Stimulated activated memory B cell treated with anti-CD40 and anti-IgM and Interleukin-4, amounts not matched to agents 10 μg/mL and 1 μg/mL and 100 μg/mL, for 72 hours (primary cell): ENCODE measurements at places on chromosomes 5 and 9.
A peak's percentile ranks its signal among the peaks of the same experiment; 100 is the strongest.

DNA sequence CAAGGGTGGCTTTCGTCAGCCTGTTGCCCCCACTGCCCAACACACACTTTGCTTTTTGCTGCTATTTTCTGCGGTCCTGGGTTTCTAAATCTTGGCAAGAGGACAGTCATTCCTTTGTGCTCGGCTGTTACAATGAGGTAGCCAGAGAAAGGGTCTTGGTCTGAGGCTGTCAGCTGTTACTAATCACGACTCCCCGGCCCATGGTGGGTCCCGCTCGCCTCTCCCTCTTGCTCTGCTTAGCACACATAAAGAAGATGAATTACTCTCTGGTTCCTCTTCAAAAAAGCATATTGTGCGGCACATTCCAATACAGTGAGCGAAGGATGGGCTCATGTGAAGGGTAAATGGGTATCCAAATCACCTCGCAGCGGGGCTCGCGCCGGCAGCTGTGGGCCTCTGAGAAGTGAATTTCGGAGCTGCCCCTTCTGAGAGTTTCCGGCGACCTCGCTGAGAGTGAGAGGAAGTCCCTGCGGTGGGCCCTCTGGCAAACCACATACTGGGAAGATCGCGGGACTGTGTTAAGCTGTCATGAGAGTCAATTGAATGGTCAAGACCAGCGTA, 56.0 kb downstream of the SLC1A3 start:
- H3K4me3 ChIP-seq, result no peak overlapping the region
- H3K4me1 ChIP-seq, result no peaks in the 10 kb centered on the region
- H3K27ac ChIP-seq, result no peak overlapping the region
- H3K36me3 ChIP-seq, result no peaks in the 10 kb centered on the region

- H3K4me1 ChIP-seq, result peaks cover 6% of the 10 kb centered on the region
- H3K27ac ChIP-seq, result no peak overlapping the region
- ATAC-seq, result no peak
- H3K36me3 ChIP-seq, result peaks cover 85% of the 10 kb centered on the region
Measured at GRCh38 chr5:180555168-180555921, 36.0 kb downstream of the SCGB3A1 start.

GRCh38 chr9:89941875-89942274, 337.1 kb downstream of the GADD45G start:
- H3K36me3 ChIP-seq, result no peaks in the 10 kb centered on the region
- no peak overlapping the region for H3K27ac ChIP-seq
- no peak overlapping the region for H3K4me3 ChIP-seq
- ATAC-seq, result no peak

DNA sequence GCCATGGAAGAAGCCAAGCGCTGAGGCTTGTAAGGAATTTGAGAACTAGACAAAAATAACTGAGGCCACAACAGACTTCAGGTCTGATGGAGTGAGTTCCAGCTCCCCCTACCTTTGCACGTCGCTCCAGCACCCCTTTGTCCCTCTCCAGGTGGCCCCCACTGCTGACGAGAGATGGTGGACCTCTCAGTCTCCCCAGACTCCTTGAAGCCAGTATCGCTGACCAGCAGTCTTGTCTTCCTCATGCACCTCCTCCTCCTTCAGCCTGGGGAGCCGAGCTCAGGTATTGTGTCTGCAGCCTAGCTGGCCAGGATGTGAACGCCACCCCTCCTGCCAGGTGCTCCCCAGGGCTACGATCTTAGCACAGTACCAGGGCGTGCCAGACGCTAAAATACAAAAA, 5.2 kb downstream of the BTNL9 start:
- peaks cover 10% of the 10 kb centered on the region for H3K4me1 ChIP-seq
- H3K36me3 ChIP-seq, result no peaks in the 10 kb centered on the region
- peaks cover 39% of the 10 kb centered on the region for H3K27me3 ChIP-seq
- no peak overlapping the region for H3K4me3 ChIP-seq
- ATAC-seq, result no peak
- H3K27ac ChIP-seq, result no peak overlapping the region

DNA sequence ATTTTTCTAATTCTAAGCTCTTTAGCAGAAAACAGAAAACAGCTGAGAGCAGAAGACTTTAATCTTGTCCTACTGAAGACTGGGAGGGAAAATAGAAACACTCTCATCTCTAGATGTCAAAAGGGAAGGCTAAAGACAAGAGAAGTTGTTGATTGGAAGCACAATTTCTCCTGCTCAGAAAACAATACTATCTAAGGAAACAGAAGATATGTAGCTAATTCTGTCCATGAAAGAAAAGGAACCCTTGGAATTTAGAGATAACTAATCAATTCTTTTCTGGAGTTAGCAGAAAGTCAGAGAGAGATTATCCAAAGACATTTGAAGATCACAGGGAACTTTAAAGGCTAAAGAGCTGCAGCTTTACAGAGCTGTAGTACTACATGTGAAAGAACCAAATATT, 126.2 kb downstream of the HSD17B3 start:
- no peaks in the 10 kb centered on the region for H3K4me1 ChIP-seq
- no peak overlapping the region for H3K4me3 ChIP-seq
- no peak for ATAC-seq
- H3K27me3 ChIP-seq, result peaks cover 70% of the 10 kb centered on the region
- no peak overlapping the region for H3K27ac ChIP-seq

GRCh38 chr9:928363-929042, 48.0 kb upstream of the DMRT3 start:
- H3K4me1 ChIP-seq, result no peaks in the 10 kb centered on the region
- H3K27me3 ChIP-seq, result no peaks in the 10 kb centered on the region
- no peak overlapping the region for H3K4me3 ChIP-seq

DNA sequence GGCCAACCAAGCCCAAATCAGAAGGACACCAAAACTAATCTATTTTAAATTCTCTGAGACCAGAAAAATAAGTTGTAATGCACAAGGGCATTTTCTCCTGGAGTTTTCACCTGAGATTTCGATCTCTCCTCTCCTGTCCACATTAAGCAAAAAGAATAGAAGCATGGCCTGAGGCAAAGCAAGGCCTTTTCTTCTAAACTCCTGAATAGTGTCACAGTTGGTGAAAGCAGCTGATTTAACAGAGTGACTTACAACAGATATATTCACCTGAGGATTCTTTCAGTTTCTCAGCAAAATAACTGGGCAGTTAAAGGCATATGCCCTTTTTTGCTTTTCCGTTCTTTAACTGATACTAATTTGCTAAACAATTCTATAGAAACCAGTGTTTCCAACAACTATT, 547.7 kb downstream of the EFNA5 start:
- H3K36me3 ChIP-seq, result no peaks in the 10 kb centered on the region
- H3K4me1 ChIP-seq, result no peaks in the 10 kb centered on the region
- no peak overlapping the region for H3K27ac ChIP-seq
- no peaks in the 10 kb centered on the region for H3K27me3 ChIP-seq
- ATAC-seq, result no peak

- H3K4me1 ChIP-seq, result no peaks in the 10 kb centered on the region
- no peaks in the 10 kb centered on the region for H3K27me3 ChIP-seq
- H3K27ac ChIP-seq, result no peak overlapping the region
- no peak for ATAC-seq
- H3K4me3 ChIP-seq, result no peak overlapping the region
Measured at GRCh38 chr5:58738336-58738735, 155.5 kb downstream of the RAB3C start.

DNA sequence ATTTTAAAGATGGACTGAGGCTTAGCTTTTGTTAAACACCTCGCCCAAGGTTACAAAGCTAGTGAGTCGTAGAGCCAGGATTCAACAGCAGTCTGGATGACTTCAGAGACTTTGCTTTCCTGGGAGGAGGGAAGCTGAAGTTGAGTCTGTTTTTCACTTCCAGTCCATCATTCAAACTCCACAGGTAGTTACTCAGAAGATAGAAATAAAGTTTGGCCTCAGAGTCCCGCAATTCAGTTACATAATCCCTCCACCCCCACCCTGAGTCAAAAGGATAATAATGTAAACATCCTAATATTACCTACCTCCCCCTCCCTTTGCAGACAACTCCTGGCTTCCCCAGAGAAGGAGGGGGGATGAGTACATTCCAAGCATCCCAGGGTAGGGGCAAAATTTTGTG, 8.1 kb downstream of the HBEGF start:
- peaks cover 28% of the 10 kb centered on the region for H3K4me1 ChIP-seq
- H3K36me3 ChIP-seq, result no peaks in the 10 kb centered on the region
- H3K27ac ChIP-seq, result no peak overlapping the region
- H3K27me3 ChIP-seq, result no peaks in the 10 kb centered on the region
- no peak for ATAC-seq

DNA sequence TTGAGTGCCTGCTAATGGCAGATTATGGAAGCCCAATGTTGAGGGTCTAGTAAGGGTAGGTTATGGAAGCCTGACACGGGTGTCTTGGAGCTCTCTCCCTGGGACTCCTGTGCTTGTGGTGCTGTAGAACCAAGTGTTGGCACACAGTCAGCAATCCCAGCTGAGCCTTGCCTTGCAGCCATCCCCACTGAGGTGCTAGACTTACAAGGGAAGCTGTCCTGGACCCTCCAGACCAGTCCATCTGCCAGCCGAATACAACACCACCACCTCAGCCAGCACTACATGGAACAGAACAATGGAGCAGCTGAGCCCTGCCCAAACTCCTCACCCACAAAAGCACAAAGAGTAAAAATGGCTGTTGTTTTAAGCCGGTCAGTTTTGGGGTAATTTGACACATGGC, 90.5 kb upstream of the DNAH5 start:
- ATAC-seq, result no peak
- no peaks in the 10 kb centered on the region for H3K36me3 ChIP-seq
- peaks cover 33% of the 10 kb centered on the region for H3K27me3 ChIP-seq
- H3K27ac ChIP-seq, result no peak overlapping the region
- H3K4me1 ChIP-seq, result no peaks in the 10 kb centered on the region
- no peak overlapping the region for H3K4me3 ChIP-seq

- H3K36me3 ChIP-seq, result no peaks in the 10 kb centered on the region
- ATAC-seq, result no peak
- no peaks in the 10 kb centered on the region for H3K4me1 ChIP-seq
- no peak overlapping the region for H3K27ac ChIP-seq
- H3K27me3 ChIP-seq, result no peaks in the 10 kb centered on the region
Measured at GRCh38 chr5:25416960-25417359, 772.2 kb upstream of the CDH10 start.

DNA sequence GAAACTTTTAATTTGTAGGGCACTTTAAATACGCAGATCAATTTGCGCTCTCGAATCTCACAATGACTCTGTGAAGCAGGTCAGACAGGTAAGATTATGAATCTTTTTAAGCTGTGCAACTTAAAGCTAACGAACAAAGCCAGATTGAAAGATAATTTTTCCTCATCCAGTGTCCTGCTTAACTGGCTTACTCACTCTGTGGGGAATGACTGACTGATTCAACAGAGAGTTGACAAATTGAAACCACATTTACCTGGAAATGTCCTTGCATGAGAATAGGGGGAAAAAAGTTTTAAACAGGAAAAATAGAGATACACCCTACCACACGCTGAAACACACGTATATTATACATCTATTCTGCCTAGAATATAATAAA, 187.9 kb downstream of the MAN2A1 start:
- H3K4me3 ChIP-seq, result no peak overlapping the region
- no peaks in the 10 kb centered on the region for H3K4me1 ChIP-seq
- no peaks in the 10 kb centered on the region for H3K36me3 ChIP-seq

GRCh38 chr9:134293031-134293521, 33.2 kb upstream of the RXRA start:
- ATAC-seq, result no peak
- no peak overlapping the region for H3K27ac ChIP-seq
- H3K4me3 ChIP-seq, result no peak overlapping the region
- H3K27me3 ChIP-seq, result peaks cover 75% of the 10 kb centered on the region

DNA sequence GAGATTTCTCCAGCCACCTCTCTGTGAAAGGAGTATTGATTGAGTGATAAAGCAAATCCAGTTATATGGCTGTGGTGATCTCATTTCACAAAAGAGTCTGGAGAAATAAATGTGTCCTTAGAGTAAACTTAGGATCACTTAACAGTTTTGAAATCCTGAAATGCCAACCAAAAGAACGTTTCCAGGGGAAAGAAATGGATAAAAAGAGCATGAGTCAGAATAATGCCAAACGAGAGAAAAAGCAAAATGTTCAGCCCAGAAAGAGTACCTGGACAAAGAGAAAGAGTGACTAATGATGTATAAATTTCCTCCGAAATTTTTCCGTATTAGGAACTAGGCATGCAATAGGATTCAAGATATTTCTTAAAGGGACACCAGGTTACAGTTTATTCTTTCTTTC, 463.1 kb upstream of the CDH10 start:
- ATAC-seq, result no peak
- no peaks in the 10 kb centered on the region for H3K36me3 ChIP-seq
- no peaks in the 10 kb centered on the region for H3K27me3 ChIP-seq

GRCh38 chr5:161546470-161547301, at the start of gene GABRB2:
GABRB2 (minus strand) TSS chr5:161546725; CDS start chr5:161546643, 82 bp downstream.
- H3K36me3 ChIP-seq, result no peaks in the 10 kb centered on the region
- ATAC-seq, result peak; percentile 41
- peaks cover 54% of the 10 kb centered on the region for H3K27me3 ChIP-seq
- peak within 1 kb of the TSS; percentile 74 for H3K4me3 ChIP-seq

GRCh38 chr5:55159763-55160492, at the start of gene GPX8:
GPX8 (plus strand) TSS chr5:55160171; CDS start chr5:55160193, 22 bp downstream.
- H3K27me3 ChIP-seq, result peaks cover 34% of the 10 kb centered on the region
- no peak for ATAC-seq
- H3K4me3 ChIP-seq, result no peak within 1 kb of the TSS
- H3K36me3 ChIP-seq, result no peaks in the 10 kb centered on the region
- H3K4me1 ChIP-seq, result peaks cover 8% of the 10 kb centered on the region

DNA sequence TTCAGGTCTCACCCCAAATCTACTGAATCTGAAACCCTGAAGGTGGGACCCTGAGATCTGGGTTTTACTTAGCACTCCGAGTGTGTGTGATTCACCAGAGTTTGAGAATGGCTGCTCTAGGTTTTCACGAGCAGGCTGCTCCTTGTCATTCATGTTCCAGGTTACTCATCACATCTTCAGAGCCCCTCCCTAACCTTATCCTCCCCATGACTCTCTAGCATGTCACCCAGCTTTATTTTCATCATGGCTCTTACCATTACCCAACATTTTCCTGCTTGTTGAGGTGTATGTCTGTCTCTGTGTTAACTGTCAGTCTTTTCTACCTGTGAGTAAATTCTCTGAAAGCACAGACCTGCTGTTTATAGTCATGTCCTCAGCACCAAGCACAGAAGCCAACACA, 319.2 kb downstream of the NSG2 start:
- no peaks in the 10 kb centered on the region for H3K4me1 ChIP-seq
- no peak overlapping the region for H3K4me3 ChIP-seq
- no peak for ATAC-seq
- H3K27me3 ChIP-seq, result no peaks in the 10 kb centered on the region
- peaks cover 4% of the 10 kb centered on the region for H3K36me3 ChIP-seq

- no peaks in the 10 kb centered on the region for H3K4me1 ChIP-seq
- peaks cover 32% of the 10 kb centered on the region for H3K36me3 ChIP-seq
- no peak for ATAC-seq
- H3K27me3 ChIP-seq, result no peaks in the 10 kb centered on the region
Measured at GRCh38 chr5:54049963-54050362, 260.4 kb downstream of the ARL15 start.

GRCh38 chr9:75639971-75640610, 250.4 kb upstream of the PCSK5 start:
- no peak for ATAC-seq
- no peak overlapping the region for H3K4me3 ChIP-seq
- no peak overlapping the region for H3K27ac ChIP-seq
- no peaks in the 10 kb centered on the region for H3K4me1 ChIP-seq
- H3K36me3 ChIP-seq, result no peaks in the 10 kb centered on the region

- H3K4me3 ChIP-seq, result no peak overlapping the region
- H3K36me3 ChIP-seq, result no peaks in the 10 kb centered on the region
- no peak for ATAC-seq
- H3K27ac ChIP-seq, result no peak overlapping the region
- peaks cover 9% of the 10 kb centered on the region for H3K4me1 ChIP-seq
- peaks cover 76% of the 10 kb centered on the region for H3K27me3 ChIP-seq
Measured at GRCh38 chr5:179342577-179342976, 2.7 kb downstream of the ADAMTS2 start.

GRCh38 chr5:32018476-32019436, 155.4 kb downstream of the GOLPH3 start:
- H3K4me1 ChIP-seq, result peaks cover 6% of the 10 kb centered on the region
- H3K36me3 ChIP-seq, result no peaks in the 10 kb centered on the region
- no peak overlapping the region for H3K27ac ChIP-seq
